ENCODE measurements at places on chromosomes 5 and 9.

DNA sequence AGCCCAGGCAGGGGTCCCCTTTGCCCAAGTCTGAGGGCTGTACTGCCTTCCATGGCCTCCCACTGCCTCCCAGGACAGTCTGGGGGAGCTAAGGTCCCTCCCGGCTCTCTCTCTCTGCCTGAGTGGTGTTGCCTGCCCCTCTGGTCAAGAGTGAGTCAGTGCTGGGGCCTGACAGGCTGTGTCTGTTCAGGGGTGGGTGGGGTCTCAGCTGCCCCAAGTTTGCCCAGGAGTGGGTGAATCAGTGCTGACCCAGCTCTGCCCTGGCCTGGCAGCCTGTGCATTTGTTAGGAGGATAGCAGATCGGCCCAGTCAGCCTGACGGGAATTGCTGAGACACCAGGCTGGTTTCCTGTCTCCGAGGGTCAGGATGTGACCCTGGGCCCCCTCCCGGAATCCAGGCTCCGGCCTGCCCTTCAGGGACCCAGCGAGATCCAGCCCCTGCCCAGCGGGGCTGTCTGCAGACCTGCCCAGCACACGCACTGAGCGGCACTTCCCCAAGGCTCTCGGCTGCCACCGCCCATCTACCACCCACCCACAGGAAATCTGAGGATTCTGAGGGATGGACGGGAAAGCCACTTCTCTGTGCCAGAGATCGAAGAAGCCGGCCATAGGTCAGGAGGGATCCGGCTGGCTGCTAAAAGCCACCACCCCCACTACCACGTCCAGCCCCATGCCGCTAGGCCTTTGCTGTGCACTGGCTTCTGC is 15.9 kb downstream of the ENG start:
- DNase-seq, result no peak

DNA sequence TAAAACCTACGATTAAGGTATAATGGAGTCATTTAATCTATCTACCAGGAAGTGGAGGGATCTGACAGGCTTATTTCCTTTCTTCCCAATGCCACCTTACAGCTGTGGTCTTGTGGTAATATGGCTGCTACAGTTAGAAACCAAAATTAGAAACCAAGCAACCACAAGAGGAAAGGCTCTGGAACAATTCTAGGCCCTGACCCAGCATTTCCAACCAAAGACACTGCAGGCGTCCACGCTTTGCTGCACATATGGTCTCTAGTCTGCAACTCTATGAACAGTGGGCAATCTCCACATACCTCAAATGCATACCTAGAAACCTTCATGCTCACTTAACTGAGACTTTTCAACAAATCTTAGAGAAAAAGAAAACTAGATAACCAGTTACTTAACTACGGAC is 339.1 kb downstream of the NFIB start:
- DNase-seq, result no peak

- no peak for DNase-seq
Measured at GRCh38 chr9:120153258-120153657, 426.7 kb downstream of the CDK5RAP2 start.

DNA sequence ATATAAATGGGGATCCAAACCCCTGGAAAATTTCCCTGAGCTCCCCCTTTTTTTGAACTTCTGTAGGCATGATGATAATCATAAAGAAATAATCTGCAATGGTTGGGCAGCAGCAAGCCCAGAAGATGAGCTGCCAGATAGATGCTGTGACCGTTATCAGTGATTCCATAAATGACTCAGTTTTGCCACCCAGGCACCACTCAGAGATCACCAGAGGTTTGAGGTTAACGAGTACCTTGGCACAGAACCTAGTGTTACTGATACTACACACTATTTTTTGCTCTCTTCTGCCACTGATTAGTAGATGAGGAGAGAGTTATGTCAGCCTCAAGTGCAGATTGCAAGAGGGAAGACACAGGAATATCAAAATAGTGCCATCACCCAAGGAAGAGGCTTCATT is 199.3 kb upstream of the PTGER4 start:
- DNase-seq, result peak; percentile 96

DNA sequence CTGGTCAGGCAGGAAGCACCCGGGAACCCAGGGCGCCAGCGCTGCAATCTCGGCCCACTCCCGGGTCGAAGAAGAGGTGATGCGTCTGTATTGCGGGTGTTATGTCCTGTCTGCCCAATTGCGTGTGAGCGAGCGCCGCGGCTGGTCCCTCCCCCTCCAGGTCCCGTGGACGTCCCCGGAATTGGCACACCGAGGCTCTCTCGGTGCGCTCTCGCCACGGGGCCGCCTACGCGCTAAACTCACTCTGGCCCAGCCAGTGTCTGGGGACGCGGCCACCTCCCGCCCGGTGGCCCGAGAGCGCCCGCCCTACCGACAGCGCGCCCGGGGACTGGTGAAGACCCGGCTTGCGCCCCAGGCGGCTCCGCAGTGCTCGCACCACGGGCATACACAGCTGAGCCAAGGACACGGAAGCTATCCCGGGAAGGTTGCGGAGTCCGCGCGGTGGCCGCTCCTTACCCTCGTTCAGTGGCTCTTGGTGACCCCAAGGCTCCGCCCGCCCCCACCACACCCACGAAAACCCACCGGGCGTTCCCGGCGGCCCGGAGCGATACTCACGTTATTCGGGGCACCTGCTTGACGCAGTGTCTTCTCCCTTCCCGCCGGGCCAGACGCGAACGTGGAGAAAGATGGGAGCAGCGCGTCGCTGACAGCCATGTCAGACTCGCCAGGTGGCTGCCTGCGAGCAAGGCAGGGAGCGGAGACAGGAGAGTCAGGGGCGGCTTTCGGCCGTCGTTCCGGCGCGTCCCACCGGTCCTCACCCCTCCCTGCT is 1.0 kb downstream of the KLF4 start:
- DNase-seq, result peak; percentile 18

DNA sequence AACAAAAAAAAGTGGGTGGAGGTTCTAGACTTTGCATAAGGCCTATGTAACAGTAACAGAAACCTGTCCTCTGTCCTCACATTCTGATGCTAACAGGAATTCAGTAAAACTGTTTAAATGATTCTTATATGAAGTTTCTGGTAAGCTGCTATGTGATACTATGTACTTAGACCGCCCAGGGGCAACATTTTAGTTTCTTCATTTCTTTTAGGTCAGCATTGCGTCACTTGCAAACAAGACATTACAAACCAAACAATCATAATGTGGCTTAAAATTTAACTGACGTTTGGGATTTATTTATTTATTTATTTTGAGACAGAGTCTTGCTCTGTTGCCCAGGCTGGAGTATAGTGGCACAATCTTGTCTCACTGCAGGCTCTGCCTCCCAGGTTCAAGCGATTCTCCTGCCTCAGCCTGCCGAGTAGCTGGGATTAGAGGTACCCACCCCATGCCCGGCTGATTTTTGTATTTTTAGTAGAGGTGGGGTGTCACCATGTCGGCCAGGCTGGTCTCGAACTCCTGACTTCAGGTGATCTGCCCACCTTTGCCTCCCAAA is 44.3 kb downstream of the TENT4A start:
- no peak for DNase-seq

DNA sequence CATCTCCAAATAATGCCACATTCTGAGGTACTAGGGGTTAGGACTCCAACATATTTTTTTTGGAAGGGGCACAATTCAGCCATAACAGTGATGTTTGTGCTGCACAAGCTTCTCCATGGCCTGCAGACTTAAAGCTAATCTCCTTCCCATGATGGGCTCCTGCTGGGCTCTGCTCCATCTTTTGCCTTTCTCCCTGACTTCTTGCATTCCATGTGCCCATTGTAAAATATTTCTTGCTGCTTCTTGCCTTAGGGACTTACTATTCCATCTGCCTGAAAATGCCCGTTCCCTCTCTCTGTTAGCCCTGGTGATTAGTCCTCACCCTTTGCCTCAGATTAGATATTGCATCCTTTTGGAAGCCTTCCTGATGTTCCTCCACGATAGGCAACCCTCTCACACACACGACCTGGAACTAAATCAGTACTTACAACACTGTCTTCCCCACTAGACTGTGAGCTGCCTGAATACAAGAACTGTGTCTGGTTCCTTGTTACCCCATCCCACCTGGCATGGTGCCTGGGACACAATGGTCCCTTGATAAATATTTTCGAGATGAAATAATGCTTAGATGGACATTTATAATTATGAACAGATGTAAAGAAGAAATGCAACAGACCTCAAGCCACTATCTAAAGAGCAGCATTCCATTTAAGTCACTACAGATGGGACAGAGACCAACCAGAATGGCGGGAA is 33.5 kb downstream of the OR1J1 start:
- no peak for DNase-seq

DNA sequence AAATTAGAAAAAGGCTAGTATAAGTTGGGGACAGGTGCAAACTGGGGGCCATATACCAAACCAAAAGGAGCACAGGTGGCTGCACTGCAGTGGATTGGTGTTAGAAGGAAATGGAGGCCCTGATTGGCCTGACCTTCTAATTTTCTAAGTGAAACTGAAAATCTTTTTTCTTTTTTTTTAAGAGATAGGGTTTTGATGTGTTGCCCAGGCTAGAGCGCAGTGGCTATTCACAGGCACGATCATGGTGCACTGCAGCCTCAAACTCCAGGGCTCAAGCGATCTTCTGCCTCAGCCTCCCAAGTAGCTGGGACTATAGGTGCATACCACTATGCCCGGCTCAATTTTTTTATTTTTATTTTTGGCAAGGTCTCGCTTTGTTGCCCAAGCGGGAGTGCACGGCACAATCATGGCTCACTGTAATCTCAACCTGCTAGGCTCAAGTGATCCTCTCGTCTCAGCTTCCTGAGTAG is 9.8 kb upstream of the CCDC69 start:
- DNase-seq, result no peak

- DNase-seq, result no peak
Measured at GRCh38 chr5:79513308-79513703, 628 bp downstream of the HOMER1 start.

GRCh38 chr5:72654231-72654630 is 147.0 kb upstream of the ZNF366 start:
- no peak for DNase-seq

GRCh38 chr9:98860871-98861293 is 53.4 kb downstream of the GALNT12 start:
- no peak for DNase-seq

GRCh38 chr5:170220191-170220590 is 12.6 kb upstream of the C5orf58 start:
- no peak for DNase-seq

DNA sequence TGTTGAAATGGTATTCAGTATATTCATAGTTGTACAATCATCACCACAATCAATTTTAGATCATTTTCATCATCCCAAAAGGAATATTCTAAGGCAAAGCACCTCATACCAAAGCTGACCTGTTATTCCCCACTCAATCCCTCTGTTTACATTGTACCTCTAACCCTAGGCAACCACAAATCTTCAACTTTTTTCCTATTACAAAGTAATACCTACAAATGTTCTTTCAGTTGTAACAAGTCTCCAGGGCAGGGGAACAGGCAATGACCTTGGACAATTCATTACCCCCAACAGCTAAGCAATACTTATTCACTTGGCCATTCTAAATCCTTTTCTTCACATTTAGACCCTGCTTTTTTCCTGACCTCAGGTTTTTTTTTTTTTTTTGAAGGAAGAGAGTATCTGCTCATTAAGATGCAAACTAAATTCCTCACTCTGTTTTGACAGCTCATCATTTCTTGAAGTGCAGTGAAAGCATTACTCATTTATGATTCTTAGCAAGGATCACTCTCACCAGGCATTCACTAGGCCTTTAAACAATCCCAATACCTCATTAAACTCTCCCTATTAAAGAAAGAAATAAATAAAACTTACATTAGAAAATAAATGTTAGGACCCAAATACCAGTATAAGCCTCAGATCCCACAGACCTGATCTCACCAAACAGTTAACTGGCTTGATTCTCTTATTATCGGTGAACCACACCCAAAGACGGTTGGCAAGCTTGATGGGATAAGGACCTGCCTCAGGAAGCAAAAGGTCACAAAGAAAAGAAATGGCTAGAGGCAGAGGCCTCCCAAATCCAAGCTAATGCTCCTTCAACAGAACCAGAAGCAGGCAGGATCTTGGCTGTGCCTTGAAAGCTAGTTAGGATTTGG is 15.3 kb downstream of the MTMR12 start:
- peak; percentile 25 for DNase-seq

- no peak for DNase-seq
Measured at GRCh38 chr5:10277773-10278630, 27.9 kb downstream of the CCT5 start.

- DNase-seq, result peak; percentile 97
Measured at GRCh38 chr5:34915139-34915855, at the start of the genes BRIX1 and RAD1. TSS of gene BRIX1 (plus strand) at chr5:34915711. CDS start at chr5:34915739, 28 bp downstream. TSS of gene RAD1 (minus strand) at chr5:34915504. CDS start at chr5:34914892, 612 bp downstream.

DNA sequence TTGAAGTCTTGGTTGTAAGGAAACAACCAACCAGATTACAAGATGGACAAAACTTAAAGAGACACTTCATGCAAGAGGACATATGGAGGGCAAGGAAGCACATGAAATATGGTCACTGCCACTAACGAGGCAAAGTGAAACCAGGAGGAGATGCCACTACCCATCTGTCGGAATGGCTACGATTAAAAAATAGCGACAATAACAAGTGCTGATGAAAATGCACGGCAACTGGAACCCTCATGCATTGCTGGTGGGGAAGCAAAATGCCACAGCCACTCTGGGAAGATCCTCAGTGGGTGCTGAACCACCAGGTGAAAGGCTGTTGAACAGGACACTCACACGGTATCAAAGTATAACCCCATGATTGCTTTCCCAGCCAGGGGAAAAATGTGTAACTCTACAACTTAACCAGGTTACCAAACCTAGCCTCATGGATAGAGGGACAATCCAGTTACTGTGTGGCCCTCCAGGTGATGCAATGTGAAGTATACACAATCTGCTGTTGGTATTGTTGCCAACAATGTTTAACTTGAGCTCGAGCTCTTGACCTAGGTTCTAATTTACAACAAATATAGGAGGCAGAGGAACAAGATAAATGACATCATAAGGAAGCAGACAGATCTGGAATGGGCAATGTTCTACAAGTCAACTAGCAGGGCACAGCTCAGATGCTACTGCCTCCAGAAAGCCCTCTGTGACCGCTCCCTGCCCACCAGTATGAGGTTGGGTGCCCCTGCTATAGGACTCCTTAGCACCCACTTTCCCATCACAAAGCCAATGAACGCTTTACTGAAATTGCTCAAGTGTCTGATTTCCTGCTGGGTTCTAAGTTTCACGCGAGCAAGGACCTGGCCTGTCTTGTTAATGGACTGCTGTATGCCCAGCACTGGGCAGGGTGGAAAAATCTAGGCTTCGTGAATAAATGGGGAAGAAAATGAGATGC is 25.8 kb downstream of the SH3PXD2B start:
- no peak for DNase-seq

GRCh38 chr9:4375424-4376200 is 75.7 kb upstream of the GLIS3 start:
- no peak for DNase-seq

- DNase-seq, result no peak
Measured at GRCh38 chr5:127471211-127471610, 46.2 kb upstream of the PRRC1 start.

- DNase-seq, result no peak
Measured at GRCh38 chr9:134545543-134546245, 95.9 kb upstream of the COL5A1 start.

GRCh38 chr9:20441711-20442423 is 180.4 kb downstream of the MLLT3 start:
- DNase-seq, result no peak

- no peak for DNase-seq
Measured at GRCh38 chr9:75456698-75457097, 368.4 kb downstream of the OSTF1 start.

- no peak for DNase-seq
Measured at GRCh38 chr5:140303966-140304365, 1.1 kb upstream of the PFDN1 start.
